Anterior cingulate cortex (tissue), 58 donors: ENCODE measurements at places on chromosomes 3 and 15.

DNA sequence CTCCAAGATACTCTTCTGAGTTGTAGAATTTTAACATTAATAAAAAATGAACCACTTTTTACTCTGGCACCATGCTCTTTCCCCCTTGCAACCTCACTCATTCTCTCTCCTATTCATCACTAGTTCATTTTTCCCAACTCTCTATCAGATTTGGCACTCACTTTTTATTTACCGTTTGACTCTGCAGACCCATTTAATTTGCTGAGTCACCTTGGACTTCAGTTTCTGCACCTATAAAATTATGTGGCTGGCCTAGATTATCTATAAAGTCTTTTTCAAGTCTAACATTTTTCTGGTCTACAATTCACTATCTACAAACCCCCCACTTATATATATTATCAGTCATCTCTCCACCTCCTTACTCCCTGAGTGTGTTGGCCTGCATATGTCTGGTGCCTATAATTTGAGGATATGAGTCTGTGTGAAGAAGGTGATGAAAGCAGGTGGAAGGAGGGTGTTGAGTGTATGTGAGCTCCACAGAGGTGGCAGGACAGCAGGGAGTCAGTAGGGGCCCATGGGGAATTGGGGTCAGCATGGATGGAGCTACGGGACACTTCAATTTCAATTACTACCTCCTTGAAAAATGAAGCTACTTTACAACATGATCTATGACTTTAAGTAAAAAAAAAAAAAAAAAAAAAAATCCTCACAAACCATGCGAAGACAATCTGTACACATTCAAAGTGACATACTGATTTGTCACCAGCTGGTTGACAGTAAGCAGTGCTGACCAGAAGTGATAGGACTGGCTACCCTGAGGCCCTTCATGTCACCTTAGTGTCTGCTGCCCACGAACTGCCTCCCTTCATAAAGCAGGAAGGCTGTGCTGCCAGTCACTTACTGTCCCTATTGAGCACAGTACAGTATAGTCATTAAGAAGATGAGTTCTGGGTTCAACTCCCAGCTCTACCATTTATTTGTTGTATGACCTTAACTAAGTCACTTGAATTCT, 334.2 kb upstream of the IL12A start:
- no peak for DNase-seq

DNA sequence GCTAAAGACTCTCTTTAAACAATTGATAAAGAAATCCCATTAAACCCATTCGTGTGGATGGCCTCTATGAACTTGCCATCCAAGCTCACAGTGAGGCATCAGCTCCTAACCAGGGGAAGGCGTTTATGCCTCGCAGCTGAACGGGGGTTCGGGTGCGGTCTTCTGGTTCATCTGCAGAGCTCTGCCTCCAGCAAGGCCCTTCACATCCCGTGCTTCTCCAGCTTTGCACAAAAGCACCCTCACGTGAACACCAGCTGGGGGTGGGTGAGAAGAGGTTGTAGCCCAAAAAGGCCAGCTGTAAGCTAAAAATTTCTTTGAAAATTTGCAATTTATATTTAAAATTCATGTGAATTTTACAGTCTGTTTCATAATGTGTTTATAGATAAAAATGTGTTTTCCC, 39.5 kb upstream of the ZNF148 start:
- DNase-seq, result no peak

DNA sequence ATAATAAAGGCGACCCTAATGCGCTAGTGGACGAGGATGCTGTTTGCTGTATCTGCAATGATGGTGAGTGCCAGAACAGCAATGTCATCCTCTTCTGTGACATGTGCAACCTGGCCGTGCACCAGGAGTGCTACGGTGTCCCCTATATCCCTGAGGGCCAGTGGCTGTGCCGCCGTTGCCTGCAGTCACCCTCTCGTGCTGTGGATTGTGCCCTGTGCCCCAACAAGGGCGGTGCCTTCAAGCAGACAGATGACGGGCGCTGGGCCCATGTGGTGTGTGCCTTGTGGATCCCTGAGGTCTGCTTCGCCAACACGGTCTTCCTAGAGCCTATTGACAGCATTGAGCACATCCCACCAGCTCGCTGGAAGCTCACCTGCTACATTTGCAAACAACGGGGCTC, 7.6 kb downstream of the BRPF1 start:
- no peak for DNase-seq

DNA sequence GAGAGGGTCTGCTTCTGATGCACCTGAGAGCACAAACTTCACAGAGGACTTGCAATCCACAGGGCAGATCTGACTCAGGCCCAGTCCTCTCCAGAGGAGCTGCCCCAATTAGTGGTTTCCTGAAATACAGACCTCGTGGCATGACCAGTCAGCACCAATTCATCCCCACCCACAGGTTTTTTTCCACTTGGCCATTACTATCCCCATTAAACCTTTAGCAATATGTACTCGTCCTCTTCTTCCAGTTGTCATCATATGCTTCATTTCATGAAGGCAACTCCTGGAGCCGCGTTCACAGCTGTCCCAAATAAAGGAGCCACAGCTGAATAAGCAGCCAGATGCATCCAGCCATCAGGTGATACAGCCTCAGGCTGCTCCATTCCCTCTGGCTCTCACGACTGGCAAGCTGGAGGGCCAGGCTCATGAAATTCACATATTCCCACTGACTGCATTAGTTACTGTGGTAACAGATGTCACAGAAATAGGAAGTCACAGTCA, 163.1 kb downstream of the FMN1 start:
- no peak for DNase-seq

DNA sequence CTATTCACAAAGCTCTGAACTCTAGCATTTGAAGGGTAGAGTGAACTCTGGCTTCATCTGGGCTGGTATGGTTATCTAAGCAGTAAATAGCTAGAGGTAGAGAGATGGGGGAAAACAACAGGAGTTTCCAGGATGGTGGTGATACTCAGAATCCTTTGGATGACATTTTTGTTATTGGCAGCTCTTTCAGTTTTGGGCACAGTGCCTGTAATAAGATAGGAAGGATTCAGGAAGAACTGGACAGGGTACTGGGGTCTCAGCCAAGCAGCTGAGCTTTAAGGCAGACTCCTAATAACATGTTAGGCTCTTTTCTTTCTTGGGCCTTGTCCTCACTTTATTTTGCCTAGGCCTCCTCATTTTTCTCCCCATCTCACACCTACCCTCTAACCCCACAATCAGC, 338.5 kb downstream of the CADM2 start:
- no peak for DNase-seq

DNA sequence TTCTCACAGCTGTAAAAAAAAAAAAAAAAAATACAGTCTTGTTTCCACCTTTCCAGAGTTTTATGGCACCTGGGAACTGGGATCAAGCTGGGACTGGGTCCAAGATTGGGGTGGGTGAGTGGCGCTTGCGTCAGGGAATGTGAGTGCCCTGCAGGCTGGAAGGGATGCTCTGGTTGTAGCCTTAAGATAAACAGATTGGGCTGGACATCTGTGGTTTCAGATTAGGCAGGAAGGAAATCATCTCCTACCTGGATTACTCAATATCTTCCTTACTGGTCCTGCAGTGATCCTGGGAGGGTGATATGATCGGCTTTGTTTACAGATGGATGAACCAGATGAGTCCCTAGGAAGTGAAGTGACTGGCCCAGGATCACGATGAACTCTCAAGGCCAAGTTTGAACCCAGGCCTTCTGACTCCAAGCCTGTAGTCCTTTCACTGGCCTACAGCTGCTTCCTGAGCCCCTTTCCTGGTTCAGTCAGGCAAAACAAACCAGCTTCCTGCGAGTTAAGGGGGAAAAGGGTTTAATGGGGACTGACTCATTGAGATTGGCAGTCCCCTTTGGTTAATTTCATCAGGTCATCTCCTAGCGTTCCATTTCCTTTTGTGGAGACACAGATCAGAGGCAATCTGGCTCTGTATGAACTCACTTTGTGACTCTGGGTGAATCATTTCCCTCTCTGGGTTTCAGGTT, 179.8 kb downstream of the THSD4 start:
- DNase-seq, result no peak

DNA sequence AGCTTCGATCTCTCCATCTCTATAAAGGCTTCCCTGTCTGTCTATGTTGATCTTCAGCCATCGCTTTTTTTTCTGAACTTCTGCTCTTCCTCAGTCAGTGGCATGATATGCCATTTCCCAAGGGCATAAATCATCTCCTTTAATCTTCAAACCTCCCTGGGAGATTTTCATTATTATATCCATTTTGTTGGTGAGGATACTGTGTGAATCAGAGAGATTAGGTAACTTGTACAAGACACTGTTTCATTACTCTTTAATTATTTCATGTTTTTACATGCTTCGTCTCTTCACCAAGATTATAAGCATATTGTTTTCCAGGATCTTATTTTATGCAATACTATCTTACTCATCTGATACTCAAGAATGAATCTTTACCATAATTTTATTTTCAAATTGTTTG, 124.8 kb upstream of the ATP11B start:
- no peak for DNase-seq

- DNase-seq, result no peak
Measured at GRCh38 chr3:172617013-172617706, 93.7 kb downstream of the NCEH1 start.

DNA sequence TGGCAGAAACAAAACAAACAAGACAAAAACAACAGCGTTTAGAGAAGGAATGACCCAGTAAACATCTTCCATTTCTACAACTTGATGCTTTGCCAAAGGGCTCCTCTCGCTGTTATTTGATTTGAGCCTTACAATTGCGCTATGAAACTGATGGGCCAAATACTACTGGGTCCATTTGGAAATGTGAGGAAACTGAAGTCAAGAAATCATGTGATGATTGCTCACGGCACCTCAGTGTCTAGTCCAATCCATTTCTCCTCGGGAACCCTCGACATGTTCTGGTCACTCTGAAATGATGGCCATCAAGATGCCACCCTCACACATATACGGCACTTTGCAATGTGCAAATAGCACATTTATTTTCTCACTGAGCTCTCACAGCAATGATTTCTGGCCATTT, 136.0 kb downstream of the UACA start:
- DNase-seq, result no peak

DNA sequence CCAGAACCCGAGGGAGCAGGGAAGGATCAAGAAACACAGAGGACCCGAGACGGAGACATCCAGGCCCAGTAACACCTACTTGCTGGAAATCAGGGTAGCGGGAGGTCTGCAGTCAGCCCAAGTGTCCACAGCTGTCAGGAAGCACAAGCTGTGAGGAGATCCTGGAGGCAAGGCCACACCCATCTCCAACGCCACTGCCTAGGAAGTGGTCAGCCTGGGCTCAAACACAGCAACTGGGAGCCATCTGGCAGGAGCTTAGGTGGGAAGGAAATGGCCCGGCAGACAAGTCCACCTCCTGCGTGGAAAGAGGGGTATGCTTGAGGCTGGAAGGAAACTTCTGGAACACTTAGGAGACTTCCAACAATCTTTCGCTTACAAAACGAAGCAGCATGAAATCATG, 407.1 kb downstream of the VPS13C start:
- DNase-seq, result no peak

DNA sequence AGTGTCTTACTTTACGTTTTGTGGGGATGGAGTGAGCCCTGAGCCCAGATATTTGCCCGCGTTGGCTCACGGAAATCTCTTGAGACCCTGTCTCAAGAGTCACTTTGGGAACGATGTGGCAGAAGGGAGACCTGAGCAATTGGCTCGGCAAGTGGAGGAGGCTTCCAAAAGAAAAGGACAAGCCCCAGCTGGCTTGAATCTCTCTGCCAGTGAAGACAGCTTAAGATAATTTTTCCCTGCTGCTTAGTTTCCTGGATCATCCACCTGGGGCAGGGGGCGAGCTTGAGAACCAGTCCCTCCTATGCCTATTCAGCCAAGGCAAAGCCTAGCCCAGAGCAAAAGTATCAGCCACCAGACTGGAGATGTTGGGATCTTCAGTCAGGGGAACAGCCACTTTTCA, 708 bp downstream of the SEC22A start:
- no peak for DNase-seq

- DNase-seq, result no peak
Measured at GRCh38 chr3:46893763-46894162, 16.2 kb downstream of the PTH1R start.

DNA sequence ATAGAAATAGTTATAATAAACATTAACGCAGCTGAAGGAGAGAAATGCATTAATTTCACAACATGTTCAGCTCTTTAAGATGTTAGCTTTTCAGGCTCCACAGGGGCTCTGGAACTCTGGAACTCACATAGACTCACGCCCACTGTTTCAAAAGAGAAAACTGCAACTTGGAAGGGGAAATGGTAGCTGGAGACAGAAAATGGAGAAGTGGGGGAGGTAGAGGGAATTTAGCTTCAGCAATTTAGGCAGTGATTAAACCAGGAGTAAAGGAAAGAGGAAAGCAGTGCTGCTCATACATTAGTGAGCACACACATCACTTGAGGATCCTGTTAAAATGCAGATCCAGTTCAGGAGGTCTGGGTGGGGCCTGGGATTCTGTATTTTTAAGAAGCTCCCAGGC, 274.8 kb upstream of the TRIM42 start:
- no peak for DNase-seq

DNA sequence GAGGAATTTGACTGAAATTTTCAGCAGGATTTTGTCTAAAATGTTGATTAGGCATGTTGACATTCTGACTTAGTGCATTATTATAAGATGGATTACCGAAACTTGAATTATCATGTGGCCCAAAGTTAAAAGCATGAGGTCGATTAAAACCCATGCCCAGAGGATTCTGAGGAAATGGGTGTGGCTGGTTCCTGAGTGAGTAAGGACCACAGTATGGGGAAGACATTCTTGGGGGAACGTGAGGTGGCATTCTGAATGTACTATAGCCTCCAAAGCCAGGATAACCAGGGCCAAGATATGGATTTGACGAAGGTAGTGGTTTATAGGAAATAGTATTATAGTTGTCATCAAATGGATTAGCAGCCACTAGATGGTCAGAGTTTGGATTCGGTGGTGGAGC, 38.7 kb upstream of the DNAAF4 start:
- DNase-seq, result no peak

GRCh38 chr3:89494734-89495133, 387.3 kb downstream of the EPHA3 start:
- DNase-seq, result no peak
